Stimulated activated CD4-positive, alpha-beta T cell treated with anti-CD3 and anti-CD28 coated beads, Interleukin-1b, Interleukin-23, amount 100 ng/mL, for 1 hour (primary cell): ENCODE measurements at places on chromosomes 5 and 9.

DNA sequence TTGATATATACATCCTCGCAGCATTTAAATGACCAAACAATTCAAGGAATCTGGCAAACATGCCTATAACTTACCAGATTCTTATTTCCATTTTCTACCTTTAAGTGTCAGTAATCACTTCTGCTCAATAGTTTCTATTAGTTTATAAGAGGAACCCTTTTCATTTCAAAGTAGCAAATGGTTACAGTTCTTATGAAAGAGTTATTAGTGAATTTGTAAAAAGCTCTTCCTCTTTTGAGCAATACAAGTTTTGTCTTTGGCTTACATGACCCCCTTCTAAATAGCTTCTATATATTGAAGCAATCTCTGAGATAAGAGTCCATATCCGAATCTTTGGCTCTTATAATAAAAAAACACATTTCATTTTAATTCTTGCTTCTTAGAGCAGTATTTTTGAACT lies 42.0 kb downstream of the ELL2 start:
- no peak for DNase-seq

DNA sequence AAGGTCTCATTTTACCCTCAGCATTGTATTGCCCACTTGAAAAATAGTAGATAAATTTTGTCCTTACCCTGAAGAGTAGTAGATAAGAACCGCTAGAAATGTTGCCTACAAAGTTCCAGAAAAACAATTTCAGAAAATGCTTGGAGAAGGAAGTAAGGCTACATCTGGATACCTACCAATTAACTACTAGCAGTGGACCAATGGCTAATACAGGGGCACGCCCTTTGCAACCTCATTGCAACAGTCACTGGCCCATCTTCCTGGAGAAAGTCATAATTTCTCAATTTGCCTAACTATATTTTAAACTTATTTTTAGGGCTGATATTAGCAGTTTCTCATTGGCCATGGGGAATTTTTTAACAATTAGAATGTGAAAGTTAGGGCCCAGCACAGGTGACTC lies 326.7 kb upstream of the RFX3 start:
- DNase-seq, result no peak

DNA sequence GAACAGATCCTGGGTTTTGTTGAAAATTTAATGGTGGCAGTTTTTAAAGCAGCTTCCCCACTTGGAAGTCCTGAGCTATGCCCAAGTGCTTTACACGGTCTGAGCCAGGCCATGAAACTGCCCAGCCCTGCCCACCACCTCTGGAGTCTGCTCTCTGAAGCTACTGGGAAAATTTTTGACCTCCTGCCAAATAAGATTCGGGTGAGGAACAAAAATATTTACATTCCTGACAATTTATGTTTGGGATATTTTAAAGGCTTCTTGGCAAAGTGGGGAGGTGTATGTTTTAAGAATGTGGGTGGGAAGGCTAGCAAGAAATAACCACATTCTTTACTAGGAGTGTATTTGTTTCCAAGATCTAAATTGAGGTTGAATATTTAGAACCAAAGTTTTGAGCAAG lies 50.0 kb downstream of the HACD4 start:
- no peak for DNase-seq

DNA sequence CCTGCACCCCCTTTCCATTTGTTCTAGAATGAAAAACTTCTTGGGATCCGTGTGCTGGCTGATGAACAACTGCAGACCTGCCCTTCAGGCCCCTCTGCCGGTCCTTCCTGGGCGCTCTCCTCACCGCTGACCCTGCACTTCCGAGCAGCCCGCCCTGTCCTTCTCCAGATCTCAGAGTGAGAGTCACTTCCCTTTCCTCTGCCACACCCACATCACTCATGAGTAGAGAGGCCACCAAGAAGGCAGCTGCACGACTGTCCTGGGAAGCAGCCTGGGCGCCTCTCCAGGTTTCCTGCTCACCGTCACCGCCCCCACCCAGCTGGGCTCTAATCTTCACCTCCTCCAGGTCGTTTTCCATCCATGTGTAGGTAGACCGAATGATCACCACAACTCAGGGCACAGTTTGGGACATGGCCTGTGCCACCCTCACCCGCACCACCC lies 35.0 kb upstream of the NSMF start:
- DNase-seq, result no peak

DNA sequence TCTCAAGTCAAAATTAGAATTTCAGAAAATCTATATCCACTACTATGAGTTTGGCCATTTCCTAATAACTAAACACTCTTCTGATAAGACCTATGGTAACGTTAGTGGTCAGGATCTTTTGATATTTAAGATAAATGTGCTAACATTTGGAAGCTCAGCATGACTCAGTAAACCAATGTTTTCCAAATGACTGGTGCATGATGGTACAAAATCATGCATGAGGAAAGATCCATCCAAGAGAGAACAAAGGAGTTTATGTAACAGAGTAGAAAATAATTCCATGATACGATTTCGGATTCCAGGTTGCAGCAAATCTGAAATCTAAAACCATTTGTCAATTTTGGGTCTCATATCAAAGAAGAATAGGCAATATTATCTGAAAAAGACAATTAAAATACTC lies 279.2 kb downstream of the NSG2 start:
- DNase-seq, result no peak

- no peak for DNase-seq
Measured at GRCh38 chr5:14286574-14287421, 143.7 kb downstream of the TRIO start.

GRCh38 chr5:14745753-14746152 lies 81.2 kb downstream of the OTULIN start:
- no peak for DNase-seq

DNA sequence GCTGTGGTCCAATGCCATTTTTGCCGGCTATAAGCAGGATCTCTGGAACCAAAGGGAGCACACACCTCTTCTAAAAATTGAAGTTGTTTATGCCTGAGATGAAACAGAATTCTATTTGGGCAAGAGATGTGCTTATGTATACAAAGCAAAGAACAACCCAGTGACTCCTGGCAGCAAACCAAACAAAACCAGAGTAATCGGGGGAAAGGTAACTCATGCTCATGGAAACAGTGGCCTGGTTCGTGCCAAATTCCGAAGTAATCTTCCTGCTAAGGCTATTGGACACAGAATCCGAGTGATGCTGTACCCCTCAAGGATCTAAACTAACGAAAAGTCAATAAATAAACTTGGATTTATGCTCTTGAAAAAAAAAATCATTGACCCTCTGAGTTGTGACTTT lies 178.7 kb downstream of the CEMIP2 start:
- DNase-seq, result no peak

DNA sequence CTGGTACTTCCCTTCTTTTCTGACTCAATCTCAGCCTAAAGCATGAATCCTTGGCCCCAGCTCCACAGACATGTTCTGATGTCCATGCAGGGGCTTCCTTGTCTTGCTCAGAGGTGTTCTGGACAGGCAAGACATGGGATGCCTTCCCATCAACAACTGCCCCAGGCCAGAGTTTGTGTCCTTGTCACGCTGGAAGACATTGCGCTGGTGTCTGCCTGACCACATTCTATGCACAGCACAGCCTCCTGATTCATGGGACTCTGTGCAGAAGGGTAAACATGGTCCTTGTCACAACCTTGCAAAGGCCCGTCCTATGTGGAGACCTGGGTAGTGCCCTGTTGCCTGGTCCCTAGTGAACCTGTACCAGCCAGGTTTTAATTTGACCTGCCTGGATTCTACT lies 212.2 kb downstream of the FSTL4 start:
- DNase-seq, result no peak

- DNase-seq, result no peak
Measured at GRCh38 chr5:39025456-39025855, 48.7 kb downstream of the RICTOR start.

DNA sequence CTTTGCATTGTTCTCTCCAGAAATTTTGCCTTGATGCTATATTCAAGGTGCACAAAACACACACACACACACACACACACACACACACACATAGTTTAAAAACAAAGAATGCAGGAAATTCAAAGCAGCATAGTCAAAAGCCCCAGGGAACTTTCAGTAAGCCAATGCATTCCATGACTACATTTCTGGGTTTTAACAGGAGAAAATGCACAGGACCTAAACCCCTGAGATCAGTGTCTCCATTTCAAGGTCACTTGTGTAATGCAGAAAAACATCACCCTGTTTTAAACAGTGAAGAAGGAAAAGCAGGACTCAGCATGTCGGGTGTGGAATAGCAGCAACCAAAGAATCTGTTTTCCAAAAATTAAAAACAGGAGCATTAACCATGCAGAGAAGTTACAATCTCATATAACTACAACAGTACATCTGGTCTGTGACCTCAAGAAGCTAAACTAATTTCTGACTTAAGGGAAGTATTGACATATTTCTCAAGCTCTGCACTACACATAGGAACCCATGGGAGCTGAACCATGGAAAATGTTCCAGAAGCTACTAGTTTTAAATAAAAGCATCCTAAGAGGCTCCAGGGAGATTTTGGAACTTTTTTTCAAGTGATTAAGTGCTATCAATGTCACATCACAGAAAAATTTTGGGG lies 296.7 kb downstream of the HINT1 start:
- DNase-seq, result no peak

DNA sequence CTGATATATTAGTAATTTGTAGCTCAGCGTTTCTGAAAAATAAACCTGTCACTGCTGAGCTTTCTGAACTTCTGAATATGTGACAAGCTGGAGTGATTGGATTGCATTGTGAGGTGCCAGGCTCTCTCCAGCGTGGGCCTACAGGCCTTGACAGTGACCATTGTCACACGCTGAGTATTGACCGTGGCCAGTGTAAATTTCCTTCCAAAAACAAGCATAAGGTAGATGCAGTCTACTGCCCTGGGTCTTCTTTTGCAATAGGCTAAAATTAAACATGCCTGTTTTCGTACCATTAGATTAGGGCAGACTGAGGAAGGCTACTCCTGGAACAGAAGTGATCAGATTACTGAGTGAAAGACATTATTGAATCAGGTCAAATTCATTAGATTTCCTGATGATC lies 60.2 kb downstream of the SPEF2 start:
- no peak for DNase-seq

DNA sequence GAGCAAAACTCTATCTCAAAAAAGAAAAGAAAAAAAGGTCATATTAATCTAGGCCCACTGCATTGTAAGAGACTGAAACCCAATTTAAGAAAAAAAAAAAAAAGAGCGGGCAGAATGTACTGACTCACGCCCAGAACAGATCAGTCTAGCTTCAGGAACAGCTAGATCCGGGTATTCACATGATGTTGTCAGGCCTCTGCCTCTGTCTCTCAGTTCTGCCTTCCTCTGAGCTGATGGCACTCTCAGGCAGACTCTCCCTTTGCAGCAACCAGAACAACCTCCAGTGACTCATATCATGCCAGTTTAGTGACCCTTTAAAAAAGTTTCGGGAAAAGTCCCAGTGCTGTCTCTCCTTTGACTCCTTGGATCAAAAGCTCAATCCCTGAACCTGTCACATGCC lies 53.0 kb downstream of the NEURL1B start:
- no peak for DNase-seq

GRCh38 chr5:40669606-40670390 lies 9.9 kb upstream of the PTGER4 start:
- no peak for DNase-seq
